Foreskin melanocyte (primary cell): ENCODE measurements at places on chromosomes 2 and 18.

GRCh38 chr18:59823596-59824195 lies 76.1 kb upstream of the PMAIP1 start:
- peak; percentile 18 for DNase-seq

DNA sequence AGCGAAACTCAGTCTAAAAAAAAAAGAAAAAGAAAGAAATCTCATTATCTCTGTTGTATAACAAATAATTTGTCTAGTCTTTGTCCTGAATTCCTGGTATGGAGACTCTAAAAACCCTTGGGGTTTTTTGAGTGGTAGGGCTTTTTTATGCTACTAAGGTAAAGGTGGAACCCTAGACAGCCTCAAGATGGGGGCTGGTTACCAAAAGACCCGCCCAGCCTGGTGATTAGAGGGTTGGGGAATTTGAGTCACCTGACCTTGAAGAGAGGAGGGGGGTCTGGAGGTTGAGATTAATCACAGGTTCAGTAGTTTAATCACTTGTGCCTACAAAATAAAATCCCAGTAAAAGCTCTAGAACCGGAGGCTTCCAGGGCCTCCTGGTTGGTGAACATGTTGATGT lies 17.6 kb downstream of the SOWAHC start:
- DNase-seq = no peak

- no peak for DNase-seq
Measured at GRCh38 chr18:46242183-46242582, 138.0 kb downstream of the HAUS1 start.

GRCh38 chr2:3771576-3771975 lies 68.2 kb downstream of the DCDC2C start:
- no peak for DNase-seq

DNA sequence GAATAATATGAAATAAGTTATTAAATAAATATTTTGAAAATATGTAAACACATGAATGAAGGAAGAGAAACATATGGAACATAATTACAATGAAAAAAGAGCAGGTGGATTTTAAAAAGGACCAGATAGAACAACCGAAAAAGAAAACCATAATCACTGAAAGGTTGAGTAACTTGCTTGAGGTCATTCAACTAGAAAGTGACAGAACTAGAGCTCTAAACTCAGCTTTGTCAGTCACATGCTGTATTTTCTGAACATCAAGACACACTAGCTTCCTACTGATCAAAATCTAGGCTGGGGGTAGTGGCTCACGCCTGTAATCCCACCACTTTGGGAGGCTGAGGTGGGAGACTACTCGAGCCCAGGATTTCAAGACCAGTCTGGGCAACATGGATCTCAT lies 30.0 kb upstream of the ITGAV start:
- DNase-seq = no peak

- DNase-seq = no peak
Measured at GRCh38 chr18:69617408-69617807, 216.7 kb downstream of the DOK6 start.

- no peak for DNase-seq
Measured at GRCh38 chr18:78429127-78430108, 550.2 kb upstream of the SALL3 start.

DNA sequence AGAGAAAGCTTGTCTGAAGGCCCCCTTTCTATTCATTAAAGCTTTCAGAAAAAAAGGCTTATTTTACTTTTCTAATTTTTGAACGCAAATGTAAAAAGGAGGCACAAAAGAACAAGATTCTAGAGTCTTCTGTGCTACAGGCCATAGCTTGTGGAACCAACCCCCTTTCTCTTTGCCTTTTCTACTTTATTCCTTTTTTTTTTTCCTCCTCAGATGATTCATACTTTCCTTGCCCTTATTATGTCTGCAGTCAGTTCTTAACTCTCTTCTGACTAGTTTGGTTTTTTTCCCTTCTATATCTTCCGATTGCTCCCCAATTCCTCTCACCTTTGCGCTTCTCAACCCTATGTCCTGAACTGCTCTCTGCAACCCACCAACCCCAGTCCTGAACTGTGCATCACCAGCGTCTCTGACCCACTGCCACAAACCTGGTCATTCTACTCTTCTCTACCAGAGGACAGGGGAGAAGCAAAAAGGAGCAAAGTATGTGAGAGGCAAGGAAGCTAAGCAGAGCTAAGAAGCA lies 56.9 kb upstream of the WIPF1 start:
- DNase-seq = no peak

- DNase-seq = no peak
Measured at GRCh38 chr18:8962855-8963635, 139.5 kb upstream of the NDUFV2 start.

DNA sequence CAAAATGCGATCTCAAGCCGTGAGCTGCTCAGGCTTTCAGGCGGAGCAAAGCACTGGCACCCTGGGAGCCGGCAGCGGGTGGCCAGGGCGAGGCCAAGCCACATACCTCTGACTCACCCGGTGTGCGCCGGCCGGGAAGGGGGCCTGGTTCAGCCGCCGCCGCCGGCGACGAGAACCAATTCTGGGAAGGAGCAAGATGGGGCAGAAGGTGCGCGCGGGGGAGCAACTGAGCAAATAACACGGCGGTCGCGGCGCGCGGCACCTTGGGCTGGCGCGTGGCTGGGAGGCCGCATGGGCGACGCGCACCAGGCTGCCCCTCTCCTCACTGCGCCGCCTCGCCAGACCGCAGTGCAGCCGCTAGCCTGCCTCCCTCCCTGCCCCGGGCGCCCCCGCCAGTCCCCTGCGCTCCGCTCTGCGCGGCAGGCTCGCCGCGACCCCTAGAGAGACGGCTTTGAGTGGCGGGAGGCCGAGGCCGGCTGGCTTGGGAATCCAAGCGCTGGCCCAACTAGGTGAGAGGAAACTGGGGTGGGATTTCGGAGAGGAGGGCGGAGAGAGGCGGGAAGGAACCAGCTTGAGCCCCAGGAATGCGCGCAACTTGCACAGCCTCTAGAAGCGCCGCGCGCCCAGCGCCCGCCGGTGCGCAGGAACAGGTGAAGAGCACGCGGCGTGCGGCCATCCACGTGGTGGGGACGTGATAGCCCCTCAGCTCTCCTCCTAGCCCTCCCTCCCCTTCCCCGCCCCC lies 3.2 kb downstream of the NRP2 start:
- no peak for DNase-seq

DNA sequence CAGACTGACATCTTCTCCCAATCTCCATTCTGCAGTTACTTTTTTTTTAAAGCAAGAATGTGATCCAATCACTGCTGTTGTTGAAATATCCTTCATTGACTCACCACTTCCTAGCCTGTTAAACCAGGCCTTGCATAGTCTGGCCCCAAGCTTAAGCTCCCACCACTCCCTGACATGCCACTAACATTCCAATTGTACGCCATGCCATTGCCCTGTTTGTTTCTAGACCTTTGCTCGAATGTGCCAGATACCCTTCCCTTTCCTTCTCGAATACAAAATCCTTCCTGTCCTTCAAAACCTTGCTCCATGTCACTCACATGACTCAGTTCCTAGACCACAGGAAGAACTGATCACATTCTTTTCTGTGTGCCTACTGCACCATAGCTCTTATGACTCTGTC lies 224.2 kb downstream of the CYRIA start:
- DNase-seq = no peak

- DNase-seq = no peak
Measured at GRCh38 chr18:47901624-47902362, 28.7 kb downstream of the SMAD2 start.

GRCh38 chr2:57558312-57558711 lies 488.3 kb upstream of the VRK2 start:
- DNase-seq = no peak

- DNase-seq = no peak
Measured at GRCh38 chr2:54683596-54683995, 39.9 kb upstream of the EML6 start.

DNA sequence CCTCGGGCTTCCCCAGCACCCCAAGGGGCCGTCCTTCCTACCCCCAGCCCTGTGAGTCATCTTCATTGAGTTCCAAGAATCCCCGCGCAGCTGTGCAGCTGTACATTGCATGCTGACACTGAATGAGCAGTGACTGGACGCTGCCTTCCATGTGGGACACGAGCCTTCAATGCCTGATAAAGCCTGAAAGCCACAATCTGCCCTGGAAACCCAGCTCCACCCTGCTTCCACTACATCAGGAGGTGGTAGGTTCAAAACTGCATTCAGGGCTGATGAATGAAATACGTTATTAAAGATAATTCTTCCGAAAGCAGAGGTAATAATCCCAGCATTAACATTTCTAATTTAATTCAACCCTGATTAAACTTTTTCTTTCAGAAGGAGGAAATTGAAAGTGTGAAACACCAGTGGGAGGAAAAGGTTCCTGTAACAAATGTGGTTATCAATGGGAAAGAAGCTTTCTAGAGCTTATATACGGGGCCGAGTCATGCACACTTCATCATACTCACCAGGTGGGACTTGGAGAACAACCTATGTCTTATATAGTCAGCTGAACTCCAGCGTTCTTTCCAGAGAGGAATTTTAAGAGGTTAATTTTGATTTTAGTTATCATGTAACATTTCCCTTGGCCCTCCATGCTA lies 360.1 kb downstream of the LPIN1 start:
- DNase-seq = peak; percentile 46

GRCh38 chr2:196984903-196985302 lies 58.4 kb upstream of the PGAP1 start:
- DNase-seq = no peak

- no peak for DNase-seq
Measured at GRCh38 chr2:62527478-62528210, 21.6 kb upstream of the TMEM17 start.

- DNase-seq = peak; percentile 90
Measured at GRCh38 chr2:56148825-56149224, 35.0 kb upstream of the CCDC85A start.

DNA sequence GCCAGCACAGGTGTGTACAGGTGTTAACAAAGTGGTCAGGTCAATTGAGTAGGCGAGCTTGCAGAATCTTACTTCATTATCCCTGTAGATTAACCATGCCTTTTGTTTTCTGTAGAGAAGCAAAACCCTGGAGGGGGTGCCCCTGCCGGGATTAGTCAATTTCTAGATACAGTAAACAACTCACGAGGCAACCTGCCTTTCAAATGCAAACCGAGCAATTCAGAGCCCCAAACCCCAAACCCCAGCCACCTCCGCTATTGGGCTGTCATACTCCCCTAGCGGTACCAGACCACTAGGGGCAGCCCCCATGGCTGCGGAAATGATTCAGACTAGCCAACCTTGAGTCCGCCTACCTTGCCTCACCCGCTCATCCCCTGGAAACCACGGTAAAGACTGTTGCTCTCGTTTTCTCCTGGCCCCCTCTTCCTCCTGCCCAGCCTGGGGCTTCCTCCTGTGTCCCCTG lies 61.4 kb upstream of the KIF5C start:
- DNase-seq = no peak

- DNase-seq = no peak
Measured at GRCh38 chr18:23738151-23738550, 48.9 kb downstream of the LAMA3 start.

DNA sequence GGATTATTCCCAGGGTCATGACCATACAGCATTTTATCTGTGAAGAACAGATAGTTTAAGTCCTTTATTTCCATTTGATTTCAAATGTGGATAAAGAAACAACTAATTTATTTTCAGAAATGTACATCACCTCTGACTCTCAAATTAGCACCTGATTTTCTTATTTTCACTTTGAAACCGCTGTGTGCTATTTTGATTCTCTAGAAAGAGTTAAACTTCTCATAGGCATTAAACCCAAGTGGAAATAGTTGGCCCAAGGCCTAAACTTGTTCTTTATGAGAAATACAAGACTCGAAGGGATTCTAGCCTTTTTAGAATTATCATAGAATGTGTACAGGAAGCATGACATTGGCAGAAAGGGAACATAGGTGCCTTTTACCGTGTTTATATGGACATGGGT lies 41.5 kb upstream of the LTBP1 start:
- DNase-seq = no peak

DNA sequence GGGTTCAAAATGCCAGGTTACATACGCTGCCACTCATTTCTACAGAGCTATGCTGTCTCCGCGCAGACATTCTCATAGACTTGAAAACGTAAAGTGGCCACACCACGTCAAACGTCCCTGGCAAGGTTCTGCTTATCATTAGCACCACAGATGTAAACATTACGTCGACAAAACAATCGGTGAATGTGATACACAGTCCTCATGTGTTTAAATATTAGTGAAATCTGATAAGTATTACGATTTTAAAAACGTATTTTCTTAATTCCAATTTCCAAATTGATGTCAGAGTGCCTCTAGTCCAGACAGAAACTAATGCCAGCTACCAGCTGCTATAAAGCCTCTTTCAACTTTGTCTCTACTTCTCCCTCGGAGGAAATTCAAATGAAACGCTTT lies 1.2 kb downstream of the STK17B start:
- no peak for DNase-seq

- DNase-seq = peak; percentile 39
Measured at GRCh38 chr2:174697255-174697654, 67.0 kb downstream of the CHRNA1 start.

DNA sequence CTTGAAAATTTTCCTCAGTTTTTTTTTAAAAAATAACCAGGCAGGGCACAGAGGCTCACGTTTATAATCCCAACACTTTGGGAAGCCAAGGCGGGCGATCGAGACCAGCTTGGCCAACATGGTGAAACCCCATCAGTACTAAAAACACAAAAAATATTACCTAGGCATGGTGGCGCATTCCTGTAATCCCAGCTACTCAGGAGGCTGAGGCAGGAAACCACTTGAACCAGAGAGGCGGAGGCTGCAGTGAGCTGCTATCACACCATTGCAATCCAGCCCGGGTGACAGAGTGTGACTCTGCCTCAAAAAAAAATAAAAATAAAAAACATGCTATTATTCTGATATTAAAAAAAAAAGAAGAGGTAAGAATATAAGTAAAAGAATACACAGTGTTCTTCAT lies 191.0 kb downstream of the ZEB2 start:
- DNase-seq = no peak

DNA sequence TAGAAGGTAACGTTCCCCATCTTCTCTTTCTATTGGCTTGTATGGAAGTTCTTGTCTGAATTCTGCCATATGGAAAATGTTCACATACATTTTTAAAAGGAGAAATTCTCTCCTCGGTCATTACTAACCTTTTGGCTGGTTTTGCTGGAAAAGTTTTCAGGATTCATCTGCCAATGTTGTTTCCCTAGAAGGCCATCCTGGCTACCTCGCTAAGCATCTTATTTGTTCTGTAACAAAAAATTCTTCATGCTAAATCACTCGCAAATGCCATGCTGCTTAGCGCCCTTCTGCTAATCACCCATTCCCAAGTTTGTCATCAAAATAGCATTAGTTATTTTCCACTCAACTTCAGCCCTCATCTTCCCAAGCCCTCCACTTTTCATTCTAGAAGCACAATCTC lies 262.0 kb downstream of the SLC8A1 start:
- DNase-seq = no peak

DNA sequence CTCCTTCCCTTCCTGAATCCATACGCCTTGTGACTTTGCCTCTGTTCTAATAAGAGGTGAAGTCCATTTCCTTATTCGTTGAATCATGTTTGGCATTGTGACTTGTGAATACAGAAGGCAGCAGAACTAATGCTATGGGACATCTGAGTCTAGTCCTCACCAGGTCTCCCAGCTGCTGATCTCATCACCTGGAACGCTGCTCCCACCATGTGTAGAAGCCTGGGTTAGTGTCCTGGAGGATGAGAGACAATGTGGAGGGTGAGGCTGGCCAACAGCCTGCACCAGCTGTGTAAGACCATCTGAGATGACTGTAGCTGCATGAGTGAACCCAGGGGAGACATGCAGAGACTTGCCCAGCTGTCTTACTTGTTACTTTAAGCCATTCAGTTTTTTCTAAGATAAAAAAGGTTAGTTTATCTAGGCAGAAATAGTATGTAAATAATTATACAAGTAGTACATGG lies 3.5 kb upstream of the HAAO start:
- no peak for DNase-seq
